ENCODE measurements at places on chromosomes 7 and 10.

DNA sequence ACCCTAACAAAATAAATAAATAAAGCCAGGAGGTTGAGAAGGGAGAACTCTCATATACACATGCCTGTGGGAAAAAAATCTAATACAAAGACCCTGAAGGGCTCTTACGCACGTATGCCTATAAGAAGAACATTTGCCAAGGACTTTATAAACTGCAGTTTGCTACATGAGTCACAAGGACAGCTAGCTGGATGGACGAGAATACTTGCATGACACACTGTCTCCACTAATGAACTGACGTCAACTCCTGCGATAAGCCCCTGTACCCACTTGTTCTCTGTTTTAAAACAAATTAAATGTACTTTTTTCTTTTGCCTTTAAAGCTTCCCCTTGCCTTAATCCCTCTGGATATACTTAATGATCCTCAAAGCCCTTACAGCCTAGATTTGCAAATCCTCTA lies 374.6 kb upstream of the GHITM start:
- DNase-seq, result no peak

- no peak for DNase-seq
Observed at GRCh38 chr7:134890246-134891240, 95.8 kb upstream of the AGBL3 start.

DNA sequence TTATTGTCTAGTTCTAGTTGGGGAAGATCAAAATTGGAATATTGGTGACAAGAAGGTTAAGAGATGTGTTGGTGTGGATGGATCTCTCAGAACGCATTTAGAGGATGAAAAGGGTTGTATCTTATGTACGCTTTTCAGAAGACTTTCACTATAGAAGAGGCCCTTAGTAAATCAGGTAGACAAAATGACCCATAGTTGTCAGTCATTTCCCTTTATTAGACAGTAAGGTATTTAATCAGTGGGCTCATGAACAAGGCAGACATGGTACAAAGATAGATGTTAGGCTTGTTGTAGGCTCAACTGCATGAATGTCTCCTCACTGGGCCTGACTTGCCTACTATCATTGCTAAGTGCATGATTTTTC lies 359.2 kb downstream of the PHF14 start:
- DNase-seq, result no peak

DNA sequence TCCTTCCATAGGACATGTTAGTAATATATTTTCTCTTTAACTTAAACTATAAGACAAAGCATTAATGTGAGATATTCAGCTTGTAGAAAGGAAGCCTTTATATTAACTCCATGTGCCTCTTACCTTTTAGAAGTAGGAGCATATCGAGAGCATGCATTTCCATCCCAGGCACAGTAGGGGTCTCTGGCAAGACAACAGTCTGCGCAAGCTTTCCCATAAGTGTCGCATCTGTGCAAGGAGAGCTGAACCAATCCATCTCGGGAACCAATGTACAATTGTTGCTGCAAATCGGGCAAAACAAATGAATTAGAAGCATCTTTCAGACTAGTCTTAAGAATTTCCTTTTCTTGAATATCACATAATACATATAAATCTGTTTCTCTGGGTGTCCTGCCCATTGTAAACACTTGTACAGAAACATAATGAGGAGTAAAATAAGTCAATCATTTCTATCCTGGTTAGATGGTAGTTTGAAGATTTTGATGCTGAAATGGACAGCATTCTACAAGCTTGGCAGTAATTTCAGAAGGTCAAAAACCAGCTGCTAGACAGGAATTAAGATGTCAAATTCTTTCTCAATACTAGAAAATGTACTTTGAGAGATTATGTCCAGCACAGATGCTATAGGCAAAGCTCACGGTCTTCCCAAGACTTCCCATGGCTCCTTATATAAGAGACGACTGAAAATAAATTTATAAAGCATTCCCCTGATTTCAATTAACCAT lies 171.8 kb downstream of the SEMA3D start:
- DNase-seq, result no peak

- DNase-seq, result no peak
Observed at GRCh38 chr10:86734207-86734988, 22.0 kb upstream of the BMPR1A start.

DNA sequence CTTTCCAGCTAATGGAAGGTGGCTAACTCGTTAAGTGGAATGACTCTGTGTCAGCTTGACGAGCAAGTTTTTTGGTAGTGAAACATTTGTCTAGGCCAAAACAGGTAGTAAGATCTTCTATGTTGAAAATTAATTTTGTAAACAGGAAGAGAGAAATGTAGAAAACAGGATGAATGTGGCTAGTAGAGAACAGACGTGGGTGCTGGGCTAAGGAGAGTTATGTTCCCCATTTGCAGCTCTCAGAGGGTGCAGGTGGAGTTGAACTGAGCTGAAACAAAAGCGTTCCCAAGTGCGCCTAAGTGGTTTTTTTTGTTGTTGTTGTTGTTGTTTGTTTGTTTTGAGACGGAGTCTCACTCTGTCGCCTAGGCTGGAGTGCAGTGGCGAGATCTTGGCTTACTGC lies 59.5 kb upstream of the SRPK2 start:
- DNase-seq, result no peak

GRCh38 chr7:31102151-31102972 lies 50.3 kb downstream of the ADCYAP1R1 start:
- no peak for DNase-seq

DNA sequence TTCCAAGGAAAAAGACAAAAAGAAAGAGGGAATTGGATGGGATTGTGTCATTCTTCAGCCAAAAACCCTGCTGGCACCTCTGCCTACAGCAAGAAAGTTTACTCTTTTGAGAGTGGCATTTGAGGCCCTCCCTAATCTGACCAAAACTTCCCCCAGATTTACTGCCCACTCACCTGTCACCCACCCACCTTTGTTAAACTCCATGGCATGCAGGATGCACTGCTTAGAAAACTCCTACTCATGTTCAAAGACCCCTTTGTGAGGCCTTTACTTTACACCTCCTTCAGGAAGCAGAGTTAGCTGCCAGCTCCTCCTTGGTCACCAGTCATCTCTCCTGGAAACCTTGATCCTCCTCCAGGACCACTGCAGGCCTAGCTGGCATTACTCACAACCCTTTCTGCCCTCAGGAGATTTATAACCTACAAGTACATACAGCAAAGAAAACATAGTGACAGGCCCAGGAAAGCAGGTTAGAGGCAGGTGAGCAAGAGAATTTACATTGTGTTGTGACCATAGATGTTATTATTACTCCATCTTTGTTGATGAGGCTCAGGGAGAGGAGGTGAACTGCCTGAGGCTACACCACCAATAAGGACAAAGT lies 10.3 kb upstream of the PLAC9 start:
- no peak for DNase-seq

- DNase-seq, result no peak
Observed at GRCh38 chr10:86721232-86721631, 35.2 kb upstream of the BMPR1A start.

- no peak for DNase-seq
Observed at GRCh38 chr7:99437946-99438572, 539 bp downstream of the PTCD1 start.

GRCh38 chr7:81333004-81333403 lies 414.2 kb upstream of the SEMA3C start:
- DNase-seq, result no peak

DNA sequence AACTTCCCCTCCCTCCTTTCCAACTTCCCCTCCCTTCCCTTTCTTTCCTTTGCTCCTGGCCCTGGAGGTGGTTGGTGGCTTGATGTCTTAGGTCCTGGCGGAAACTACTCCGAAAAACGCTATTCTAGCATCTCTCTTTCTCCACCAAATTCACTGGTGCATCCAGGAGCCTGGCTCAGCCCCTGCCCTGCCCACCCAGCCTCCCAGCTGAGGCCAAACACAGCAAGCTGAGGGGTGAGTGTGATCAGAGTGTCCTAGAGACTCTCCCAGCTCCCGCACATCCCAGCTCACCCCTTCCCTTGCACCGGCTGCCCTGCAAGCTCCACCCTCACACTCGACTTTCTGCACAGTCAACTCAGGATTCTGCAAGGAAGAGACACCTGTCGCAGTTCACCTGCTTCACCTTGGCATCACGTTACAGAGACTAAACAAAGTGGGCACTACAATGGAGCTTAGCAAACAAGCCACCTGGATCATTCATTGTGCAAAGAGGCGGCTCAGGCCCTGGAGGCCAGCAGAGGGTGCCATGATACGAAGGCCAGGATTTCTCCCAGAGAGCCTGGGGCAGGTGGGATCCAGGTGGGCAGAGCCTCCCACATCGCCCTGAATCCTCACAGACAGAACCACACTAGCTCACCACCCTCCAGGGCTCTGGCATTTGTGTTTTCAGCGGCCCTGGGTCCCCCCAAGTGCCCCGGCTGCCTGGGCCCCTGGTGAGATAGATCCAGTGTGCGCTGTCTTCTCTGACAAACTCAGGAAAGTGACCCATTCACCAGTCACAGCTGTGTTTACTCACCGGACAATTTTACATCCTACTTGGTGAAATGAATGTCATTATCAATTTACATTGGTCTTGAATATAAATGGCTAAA lies 169.6 kb downstream of the TCERG1L start:
- DNase-seq, result no peak

DNA sequence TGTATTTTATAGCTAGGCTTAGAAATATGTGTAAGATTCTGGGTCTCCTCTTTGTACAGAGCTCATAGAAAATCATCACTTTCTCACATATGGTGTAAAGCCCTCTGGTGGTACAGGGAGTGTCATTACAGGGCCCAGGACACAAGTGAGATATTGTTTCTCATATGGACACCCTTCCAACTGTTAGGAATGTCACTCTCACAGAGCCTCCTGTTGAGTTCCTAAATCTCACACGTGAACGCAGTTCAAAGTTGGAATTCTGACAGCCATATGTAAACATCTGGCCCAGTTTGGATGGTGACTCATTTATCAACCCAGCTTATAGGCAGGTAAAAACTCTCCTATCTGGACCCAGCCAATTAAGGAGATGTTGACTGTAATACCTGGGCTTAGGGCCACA lies 35.4 kb upstream of the ZNF107 start:
- DNase-seq, result no peak

DNA sequence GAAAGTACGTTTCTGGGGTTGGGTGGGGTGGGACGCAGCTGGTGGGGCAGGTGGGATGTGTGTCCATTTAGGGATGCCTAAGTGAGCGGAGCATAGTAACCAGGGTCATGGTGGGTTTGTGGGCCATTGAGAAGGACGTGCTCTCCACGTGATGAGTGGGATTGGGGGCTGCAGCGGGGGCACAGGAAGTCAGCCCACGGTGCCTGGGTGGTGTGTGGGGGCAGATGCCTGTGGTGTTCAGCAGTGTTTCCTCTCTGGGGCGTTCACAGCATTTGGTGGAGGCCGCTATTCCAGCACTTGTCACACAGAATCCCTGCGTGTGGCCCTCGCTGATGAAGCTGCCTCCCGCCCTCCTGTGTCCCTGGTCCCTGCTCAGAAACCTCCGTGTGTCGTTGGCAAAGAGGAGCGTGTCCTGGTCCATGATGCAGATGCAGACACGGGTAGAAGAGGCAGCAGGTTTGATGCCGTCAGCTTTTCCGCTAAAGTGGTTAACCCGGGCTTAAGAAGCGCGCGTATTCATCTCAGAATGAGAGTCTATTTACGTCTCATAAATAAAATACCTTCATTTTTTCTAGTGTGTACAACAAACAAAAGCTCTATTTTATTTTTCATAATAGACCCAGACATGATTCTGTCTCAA lies 274.2 kb downstream of the ADARB2 start:
- no peak for DNase-seq

- no peak for DNase-seq
Observed at GRCh38 chr7:140966561-140967233, 42.0 kb upstream of the BRAF start.

DNA sequence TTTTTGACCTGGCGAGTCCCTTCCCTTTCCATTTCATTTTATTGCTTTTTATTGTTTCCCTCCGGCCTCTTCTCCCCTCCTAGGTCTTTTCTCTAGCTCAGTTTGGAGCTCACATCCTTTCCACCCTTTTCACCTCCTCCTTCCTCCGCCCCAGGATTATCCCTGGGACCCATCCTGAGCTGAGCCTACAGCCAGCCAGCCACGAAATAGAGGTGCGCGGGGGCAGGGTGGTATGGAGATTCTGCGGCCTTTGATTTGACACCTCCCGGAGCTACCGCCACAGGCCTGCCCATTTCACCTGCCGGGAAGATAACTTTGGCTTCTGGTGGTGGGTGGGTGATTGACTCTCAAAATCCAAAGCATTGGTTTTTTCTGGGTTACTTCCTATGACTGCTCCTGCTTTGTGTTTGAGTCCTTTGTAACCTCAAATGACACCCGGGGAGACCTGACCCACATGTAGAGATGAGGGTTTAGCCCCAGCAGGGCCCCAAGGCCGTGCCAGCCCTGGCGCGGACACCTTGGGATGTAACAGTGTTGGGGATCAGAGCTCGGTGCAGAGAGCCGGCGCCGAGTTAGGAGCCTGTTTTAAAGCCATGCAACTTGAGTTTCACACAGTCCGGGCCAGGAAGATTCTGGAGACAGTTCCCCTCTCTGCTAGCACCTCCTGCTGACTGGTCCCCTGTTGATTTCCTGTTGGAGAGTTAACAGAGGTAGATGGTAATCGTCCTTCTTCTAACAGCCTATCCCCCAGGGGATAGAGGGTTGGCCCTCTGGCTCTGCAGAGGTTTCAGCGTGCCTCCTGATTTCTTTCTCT lies 1.5 kb downstream of the DUSP5 start:
- peak; percentile 45 for DNase-seq

GRCh38 chr10:62842983-62843382 lies 26.8 kb upstream of the EGR2 start:
- no peak for DNase-seq

- no peak for DNase-seq
Observed at GRCh38 chr10:35659456-35659855, 17.4 kb upstream of the FZD8 start.

- DNase-seq, result no peak
Observed at GRCh38 chr7:73737491-73738219, 947 bp downstream of the ABHD11 start.

DNA sequence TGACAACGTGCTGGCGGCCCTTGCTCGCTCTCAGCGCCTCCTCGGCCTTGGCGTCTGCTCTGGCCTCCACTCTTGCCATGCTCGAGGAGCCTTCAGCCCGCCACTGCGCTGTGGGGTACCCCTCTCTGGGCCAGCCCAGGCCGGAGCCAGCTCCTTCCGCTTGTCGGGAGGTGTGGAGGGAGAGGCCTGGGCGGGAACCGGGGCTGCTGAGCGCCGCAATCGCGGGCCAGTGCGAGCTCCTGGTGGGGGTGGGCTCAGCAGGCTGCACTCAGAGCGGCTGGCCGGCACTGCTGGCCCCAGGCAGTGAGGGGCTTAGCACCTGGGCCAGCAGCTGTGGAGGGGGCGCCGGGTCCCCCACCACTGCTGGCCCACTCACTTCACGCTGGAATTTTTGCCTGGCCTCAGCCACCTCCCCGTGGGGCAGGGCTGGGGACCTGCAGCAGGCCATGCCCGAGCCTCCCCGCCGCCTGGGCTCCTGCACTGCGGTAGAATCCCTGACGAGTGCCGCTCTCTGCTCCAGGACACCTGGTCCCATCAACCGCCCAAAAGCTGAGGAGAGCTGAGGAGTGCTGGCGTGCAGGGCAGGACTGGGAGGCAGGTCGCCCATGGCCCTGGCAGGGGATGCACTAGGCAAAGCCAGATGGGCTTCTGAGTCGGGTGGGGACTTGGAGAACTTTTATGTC lies 372.2 kb upstream of the NRG3 start:
- DNase-seq, result no peak

GRCh38 chr10:89100680-89101079 lies 106.4 kb downstream of the CH25H start:
- DNase-seq, result no peak

All from CD4-positive, alpha-beta T cell treated with Interferon alpha-2 for 1 hour (primary cell).